ENCODE measurements at places on chromosomes 1 and 21. TPM values are rescaled to one million over a fixed set of nuclear protein-coding genes. Genes with fewer than 3 reads are reported as not detected.

GRCh38 chr1:1306661-1307260 is 969 bp downstream of the ACAP3 start:
- no peak for DNase-seq

The CYYR1 gene
- 27.5 TPM for total RNA-seq

The OR2L3 gene
- not detected for total RNA-seq

- no peak for DNase-seq
Measured at GRCh38 chr1:150973258-150973835, 1.3 kb downstream of the CERS2 start.

The C4BPA gene
- not detected for total RNA-seq

- no peak for DNase-seq
Measured at GRCh38 chr1:169949139-169949538, 55.4 kb upstream of the SCYL3 start.

- DNase-seq, result peak; percentile 96
Measured at GRCh38 chr1:91851130-91852010, 34.6 kb downstream of the TGFBR3 start.

The SLC35F3 gene
- total RNA-seq, result not detected

DNA sequence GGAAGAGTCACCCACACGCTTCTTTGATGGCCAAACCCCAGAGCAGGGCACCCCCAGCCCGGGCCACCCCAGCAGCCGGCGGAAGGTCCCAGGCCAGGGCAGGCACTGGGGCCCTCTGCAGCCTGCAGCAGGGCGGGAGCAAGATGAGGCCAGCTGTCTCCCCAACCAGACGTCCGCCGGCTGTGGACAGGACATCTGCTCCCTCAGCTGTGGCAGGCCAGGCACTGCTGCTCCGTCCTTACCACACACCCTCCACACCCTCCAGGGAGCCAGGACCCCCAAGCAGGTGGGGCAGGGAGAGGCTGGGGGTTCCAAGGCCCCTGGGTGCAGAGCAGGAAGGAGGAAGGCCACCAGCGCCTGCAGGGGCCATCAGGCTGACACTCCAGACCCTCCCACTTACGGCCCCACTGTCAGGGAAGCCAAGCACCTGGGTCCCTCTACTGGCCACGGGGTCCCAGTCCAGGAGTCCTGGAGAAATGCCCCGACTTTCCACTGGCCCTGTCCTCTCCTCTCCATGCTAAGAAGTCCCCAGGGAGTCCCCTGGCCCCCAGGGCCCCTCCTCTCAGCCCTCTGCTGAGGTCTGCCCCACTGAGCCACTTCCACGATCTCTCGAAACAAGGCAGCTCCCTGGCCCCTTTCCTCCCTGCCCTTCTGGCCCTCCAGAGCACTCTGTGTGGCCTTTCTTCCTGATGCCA is 5.6 kb downstream of the WNT9A start:
- DNase-seq, result no peak

DNA sequence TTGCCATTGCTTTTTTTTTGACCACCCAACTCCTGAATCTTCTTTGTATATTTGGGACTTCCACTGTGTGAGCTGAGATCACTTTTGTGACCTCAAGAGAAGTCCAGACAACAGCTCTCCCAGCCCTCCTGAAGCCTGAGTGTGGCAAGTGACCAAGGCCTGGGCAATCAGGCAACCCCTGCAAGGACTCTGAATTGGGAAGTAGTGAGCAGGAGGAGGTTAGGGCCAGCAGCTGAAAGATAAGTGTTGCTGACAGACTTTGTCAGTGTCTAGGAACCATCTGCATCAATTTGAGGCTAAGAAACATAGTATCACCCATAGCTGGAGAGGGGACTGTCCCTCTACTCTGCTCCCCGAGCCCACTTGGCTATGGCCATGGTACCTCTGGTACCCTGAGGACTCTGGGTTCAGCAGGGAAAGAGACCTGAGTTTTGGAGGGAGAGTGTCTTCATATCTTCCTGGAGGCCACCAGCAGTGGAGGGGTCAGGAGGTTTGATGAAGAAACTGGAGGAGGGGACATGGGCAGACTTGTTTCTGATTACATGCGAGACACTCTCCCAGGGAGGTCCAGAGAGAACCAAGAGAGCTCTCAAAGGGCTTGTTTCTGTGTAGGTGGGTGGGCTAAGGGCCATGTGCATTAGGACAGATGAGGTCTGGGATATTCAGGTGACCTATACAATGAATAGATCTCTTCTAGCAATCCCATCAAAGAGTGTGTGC is 147.0 kb upstream of the DNAH14 start:
- no peak for DNase-seq

DNA sequence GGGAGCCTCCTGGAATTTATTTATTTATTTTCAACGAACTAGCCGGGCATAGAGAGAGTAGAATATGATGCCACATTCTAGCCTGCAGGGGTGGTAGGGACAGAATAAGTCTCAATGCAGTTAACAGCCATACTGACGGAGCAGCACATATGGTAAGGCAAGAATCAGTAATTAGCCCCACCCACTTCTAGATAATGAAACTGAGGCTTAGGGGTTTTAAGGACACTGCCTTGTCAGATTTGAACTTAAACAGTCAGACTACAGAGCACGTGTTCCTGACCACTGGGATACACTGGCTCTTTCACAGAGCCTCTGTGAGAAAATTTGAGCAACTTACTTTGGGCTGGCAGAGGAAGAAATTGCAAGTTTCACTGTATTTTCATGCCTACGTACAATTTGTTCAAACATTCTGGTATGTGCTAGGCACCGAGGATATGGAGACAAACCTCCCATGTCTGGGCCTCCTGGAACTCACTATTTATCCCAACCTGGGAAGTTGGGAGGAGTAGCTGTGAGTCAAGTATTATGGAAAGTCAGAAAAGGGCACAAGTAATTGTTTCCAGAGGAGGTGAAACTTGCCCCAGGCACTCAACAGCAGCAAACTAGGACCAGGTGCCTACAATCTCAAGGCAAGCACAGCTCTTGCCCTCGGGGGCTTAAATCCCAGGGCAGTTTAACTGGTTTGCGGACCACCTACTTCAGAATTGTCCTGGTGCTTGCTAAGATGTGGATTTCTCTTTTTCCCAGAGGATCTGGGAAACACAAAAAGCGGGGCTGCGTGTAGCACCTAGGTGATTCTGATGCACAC is 1.6 kb upstream of the CLIC4 start:
- no peak for DNase-seq

GRCh38 chr1:3584915-3585314 is 26.4 kb downstream of the MEGF6 start:
- no peak for DNase-seq

The PLPPR4 gene
- 0.55 TPM for total RNA-seq

DNA sequence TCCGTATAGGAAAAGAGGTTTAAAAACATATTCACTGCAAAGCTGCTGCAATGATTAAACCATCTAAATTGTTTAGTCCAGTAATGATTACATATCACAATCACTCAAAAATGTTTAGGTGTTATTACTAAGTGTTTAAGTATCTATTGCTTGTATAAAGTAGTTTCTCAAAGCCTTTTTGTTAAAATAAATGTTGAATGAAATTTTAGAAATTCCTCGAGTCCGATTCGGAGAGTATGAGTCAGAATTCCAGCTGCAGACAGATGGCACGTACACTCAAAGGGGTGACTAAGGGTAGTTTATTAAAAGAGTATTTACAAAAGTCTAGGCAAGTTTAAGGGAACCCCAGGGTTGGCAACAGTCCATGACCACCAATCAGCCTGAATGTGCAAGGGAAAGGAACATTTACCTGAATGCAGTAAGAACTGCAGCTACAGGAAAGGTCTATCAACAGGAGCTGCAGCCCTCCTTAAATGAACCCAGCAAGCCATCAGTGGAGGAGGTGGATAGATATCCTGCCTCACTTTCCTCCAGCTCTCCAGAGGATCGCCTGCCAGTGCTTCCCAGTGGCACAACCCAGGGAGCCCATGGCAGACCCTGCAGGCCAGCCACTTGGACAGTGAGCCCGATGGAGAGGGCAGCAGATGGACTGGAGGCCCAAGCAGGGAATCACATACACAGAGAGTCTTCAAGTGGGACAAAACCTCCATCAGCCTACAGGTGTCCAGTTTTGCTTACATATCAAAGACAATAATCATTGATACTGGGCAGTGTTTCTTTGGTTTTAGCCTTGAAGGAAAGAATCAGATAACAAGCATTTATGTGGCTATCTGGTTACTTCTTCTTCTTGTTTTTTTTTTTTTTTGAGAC is 92.1 kb upstream of the SLC44A3 start:
- no peak for DNase-seq

DNA sequence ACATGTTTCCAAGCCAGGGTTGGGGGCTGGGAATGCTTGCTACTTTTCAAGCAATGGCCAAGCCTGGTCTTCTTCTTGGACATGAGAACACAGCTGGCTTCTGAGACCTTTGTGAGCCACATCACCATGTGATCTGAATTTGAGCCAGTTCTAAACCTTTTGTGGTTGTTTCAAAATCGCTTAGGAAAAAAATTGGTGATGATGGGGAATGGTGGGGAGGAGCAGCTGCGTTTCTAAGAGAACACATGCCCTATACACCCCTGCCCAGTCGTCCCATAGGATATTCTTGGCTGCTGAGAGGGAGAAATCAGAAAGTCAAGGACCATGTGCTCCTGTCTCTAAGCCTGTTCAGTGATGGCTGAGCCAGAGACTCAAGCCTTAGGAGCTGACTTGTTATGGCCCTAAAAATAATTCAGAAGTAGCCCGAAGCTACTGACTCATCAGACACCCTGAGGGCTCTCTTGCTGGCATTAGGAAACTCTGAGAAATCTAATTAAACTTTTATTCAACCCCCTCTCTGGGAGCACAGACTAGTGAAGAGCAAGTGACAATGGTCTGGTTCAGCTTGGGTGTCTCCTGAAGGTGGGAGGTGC is 30.5 kb downstream of the CCDC185 start:
- DNase-seq, result no peak

The SLC44A5 gene
- 0.27 TPM for total RNA-seq

DNA sequence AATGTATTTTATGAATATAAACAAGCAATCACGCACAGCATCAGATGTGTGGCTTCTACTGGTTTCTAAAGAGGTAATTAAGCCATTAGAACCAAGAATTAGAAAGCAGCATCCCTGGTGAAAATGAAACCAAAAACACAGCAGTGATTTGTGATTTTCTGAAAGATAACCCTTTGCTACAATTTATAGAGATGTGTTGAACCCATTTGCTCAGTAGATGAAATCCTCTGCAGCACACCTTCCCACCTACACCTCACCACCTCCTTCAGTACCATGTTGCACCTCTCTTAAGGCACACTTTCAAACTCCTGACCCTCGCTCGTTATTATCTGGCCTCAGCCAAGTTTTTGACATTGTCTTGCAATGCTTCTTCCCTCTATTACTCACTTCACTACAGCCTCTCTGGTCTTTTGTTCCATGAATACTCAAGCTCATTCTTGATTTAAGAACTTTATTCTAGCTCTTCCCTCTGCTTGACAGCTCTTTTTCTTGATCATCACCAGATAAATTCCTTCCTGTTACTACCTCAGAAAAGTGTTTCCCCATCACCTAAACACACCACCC is 38.6 kb downstream of the NSL1 start:
- DNase-seq, result no peak

DNA sequence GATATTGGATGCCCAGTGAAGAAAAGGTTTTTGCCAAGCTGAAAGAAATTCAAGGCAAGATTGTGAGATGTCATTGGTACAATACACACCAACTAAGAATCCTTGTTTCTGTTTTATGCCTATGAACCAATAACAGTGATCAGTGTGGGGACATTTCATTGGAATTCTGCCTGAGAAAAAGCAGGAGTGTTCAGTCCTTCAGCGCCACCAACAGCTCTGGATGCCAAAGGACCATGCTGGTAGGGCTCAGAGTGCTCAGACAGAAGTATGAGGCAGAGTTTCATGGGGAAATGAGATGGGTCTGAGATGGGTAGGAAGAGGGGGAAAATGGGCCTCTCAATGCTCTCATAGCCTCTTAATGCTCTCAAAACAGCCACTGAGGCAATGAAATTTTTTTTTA is 56.5 kb downstream of the GABPA start:
- no peak for DNase-seq

The CLDN17 gene
- total RNA-seq, result not detected

The CELA2A gene
- total RNA-seq, result not detected

- DNase-seq, result no peak
Measured at GRCh38 chr1:205325334-205325884, 3.9 kb upstream of the NUAK2 start.

The SYT11 gene
- 6.6 TPM for total RNA-seq

GRCh38 chr1:15051882-15052528 is 101.5 kb upstream of the TMEM51 start:
- DNase-seq, result no peak

- DNase-seq, result no peak
Measured at GRCh38 chr1:101632548-101633272, 364.0 kb downstream of the OLFM3 start.

- no peak for DNase-seq
Measured at GRCh38 chr1:113142791-113143190, 69.8 kb downstream of the LRIG2 start.

- no peak for DNase-seq
Measured at GRCh38 chr1:40519517-40519916, 10.9 kb downstream of the EXO5 start.

GRCh38 chr1:184039126-184039525 is 1.6 kb upstream of the COLGALT2 start:
- no peak for DNase-seq

Measured in left ventricle myocardium superior (tissue), 1 donor.